ENCODE measurements at places on chromosomes 3 and 15.

DNA sequence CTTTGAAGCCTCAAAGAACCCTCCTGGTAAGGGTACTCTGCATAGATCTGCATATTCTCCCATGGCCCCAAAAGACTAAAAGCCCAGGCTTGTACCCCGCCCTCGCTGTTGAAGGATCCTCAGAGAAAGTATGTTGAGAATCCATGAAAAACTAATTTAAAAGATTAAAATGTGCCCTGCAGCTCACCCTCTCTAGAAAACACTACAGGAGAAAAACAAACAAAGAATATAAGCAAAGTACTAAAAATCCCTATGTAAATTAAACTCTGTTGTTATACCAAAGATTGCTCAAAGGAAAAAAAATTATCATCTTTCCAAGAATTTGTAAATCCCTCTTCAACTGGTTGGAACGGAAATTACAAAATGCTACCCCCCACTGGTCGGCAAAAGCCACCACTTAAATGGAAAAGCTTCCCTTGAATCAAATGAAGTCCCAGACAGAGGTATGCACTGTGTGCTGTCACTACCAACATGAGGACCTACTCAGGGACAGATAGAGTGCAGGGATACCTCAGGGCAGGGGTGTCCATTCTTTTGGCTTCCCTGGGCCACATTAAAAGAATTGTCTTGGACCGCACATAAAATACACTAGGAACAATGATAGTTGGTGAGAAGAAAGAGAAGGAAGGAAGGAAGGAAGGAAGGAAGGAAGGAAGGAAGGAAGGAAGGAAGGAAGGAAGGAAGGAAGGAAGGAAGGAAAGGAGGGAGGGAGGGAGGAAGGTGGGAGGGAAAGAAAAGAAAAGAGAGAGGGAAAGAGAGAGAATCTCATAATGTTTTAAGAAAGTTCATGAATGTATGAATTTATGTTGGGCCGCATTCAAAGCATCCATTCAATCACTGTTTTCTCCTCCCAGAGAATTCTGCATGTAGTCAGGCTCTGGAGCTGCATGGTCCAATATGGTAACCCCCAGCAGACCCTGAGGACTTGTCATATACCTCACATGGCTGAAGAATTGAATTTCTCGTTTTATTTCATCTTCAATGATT, 88.1 kb downstream of the MAGI1 start:
- no peak for DNase-seq

DNA sequence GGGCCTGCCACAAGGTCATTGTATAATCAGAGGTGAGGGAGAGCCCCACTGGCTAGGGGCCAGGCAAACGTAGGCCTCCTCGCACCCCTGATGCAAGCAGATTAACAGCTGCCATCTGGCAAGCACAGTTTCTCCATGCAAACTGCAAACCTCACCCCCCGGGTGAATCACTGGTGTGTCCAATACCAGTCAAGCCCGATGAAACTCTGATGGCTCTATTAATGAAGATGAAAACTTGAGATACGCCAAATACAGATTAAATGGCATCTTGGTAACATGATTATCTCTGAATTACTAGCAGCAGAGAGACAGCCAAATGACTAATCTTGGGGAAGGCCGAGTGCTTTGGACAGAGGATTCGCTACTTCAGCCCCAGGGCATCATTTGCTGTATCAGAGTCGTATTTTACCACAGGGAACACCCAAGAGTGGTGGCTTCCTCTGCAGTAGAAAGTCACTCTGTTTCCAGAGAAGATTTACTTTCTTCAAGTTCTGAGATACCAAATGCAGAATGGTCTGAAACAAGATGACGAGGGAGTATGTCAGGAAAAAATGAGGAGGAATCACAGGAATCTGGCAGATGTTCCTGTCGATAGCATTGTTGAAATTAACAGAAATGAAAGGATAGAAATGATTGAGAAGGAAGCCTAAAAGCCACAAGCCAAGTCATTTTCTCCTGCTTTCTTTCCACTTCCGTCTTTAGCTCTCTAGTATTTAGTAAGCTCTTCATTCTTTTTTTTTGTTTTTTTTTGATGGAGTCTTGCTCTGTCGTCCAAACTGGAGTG, 96.2 kb upstream of the NR2F2 start:
- no peak for DNase-seq

DNA sequence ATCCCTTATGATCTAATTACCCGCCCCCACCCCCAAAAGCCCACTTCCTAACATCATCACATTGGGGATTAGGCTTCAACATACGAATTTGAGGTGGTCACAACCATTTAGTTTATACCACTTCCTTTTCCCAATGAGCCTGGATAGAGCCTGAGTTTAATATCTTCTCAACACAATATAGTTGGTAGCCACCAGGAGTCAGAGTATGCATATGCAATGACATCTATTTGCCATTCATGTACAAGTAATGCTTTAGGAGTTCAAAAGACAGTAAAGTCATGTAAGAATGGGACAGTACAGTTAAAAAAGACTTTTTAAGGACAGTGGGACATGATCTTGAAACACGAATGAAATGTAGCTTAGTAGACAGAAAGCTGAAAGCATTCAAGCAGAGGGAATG, 172.4 kb downstream of the DCLK3 start:
- DNase-seq: no peak

DNA sequence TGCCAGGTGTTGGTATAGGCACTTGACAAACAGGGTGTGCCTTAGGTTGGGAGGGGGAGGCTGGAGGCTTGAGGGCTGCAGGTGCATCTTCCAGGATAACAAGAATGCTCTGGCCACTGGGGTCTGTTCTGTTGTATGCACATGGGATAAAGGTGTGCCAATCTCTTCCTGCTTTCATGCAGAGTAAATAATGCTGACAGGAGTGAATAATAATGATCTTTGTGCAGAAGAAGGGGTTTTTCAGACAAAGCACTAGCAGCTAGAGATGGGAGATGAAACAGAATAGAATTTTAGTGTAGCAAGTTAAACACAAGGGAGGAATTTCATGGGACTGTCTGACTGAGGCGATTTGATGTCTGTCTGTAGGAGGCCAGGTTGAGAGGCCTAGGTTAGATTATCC, 1.9 kb upstream of the ROPN1 start:
- no peak for DNase-seq

GRCh38 chr3:119240591-119241434, at the start of gene B4GALT4:
Gene B4GALT4, minus strand, starts transcription at chr3:119240878. Its CDS starts 10,779 bp downstream, at chr3:119230099.
- peak; percentile 34 for DNase-seq

DNA sequence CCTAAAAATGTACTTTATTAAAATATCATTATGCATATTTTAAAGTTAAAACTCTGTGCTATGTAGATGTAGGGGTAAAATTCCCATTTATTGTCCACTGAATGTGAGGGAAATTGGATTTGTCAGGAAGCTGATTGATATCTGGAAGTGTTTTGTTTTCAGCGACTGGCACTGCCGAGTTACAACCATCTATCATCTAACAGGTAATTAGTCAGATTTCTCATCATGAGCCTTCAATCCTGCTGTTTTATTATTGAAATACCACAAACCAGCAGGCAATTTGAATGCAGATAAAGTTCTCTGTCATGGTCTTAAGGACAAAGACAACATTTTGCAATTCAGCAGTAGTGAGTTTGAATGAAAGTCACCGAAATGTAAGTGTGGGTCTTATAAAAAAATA, 40.5 kb downstream of the ZIC1 start:
- DNase-seq: no peak

- no peak for DNase-seq
Observed at GRCh38 chr3:70947579-70947978, 635.1 kb upstream of the MDFIC2 start.

GRCh38 chr3:141812586-141812985, 49.4 kb downstream of the GRK7 start:
- no peak for DNase-seq

DNA sequence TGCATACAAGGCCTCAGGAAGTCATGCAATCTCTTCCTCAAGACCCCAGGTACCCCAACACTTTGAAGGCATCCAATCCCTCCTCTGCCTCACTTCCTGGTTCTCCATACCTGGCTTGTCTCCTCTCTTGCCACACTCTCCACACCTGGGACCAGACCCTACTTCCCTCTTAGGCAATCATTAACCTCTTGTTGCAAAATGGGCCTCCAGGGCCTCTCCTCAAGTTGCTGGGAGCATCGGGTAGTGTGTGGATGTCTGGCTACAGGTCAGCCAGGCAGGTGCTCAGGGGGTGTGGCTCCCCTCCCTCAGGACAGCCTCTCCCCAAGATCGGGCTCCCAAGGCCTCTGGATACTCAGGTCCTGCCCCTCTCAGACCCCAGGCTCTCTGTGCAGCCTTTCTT, 8.6 kb downstream of the PLA2G4E start:
- no peak for DNase-seq

- DNase-seq: no peak
Observed at GRCh38 chr3:61605589-61606175, 44.3 kb downstream of the PTPRG start.

GRCh38 chr3:11716573-11717290, 73.0 kb upstream of the VGLL4 start:
- no peak for DNase-seq

DNA sequence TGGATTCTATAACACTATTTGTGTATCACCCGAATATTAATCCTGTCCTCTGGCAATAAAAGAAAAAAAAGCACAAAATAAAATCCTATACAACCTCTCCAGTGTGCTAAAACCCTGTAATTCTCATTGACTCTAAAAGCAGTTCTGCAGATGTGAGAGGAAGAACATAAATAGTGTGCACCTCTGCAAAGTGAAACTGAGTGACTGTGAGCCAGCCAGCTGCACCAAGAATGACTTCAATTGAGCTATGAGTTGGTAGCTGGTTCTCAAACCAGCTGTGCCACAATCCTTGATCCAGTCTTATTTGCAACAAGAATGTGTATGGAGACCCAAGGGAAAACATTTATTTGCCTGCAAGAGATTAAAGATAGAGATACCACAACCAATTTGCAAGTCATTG, 31.2 kb upstream of the COL8A1 start:
- DNase-seq: no peak

- DNase-seq: no peak
Observed at GRCh38 chr3:184791171-184791570, 20.8 kb upstream of the VPS8 start.

DNA sequence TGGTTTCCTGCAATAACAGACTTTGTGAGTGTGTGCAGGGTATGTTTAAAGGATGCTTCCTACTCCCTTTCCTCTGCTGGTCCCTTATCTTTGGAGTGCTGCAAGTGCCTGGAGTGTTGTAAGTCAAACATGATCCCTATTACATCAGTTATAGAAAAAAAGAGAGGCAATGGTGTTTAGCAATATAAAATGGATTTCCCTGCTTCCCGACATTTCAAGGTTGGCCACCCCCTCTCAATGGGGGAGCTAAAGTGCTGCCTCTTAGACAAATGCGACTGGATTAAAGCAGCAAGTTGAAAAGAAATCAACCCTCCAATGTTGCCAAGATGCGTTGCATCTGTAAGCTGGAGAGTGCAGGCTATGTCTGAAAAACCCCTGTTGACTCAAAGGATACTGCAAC, 203.1 kb upstream of the WNT5A start:
- no peak for DNase-seq

DNA sequence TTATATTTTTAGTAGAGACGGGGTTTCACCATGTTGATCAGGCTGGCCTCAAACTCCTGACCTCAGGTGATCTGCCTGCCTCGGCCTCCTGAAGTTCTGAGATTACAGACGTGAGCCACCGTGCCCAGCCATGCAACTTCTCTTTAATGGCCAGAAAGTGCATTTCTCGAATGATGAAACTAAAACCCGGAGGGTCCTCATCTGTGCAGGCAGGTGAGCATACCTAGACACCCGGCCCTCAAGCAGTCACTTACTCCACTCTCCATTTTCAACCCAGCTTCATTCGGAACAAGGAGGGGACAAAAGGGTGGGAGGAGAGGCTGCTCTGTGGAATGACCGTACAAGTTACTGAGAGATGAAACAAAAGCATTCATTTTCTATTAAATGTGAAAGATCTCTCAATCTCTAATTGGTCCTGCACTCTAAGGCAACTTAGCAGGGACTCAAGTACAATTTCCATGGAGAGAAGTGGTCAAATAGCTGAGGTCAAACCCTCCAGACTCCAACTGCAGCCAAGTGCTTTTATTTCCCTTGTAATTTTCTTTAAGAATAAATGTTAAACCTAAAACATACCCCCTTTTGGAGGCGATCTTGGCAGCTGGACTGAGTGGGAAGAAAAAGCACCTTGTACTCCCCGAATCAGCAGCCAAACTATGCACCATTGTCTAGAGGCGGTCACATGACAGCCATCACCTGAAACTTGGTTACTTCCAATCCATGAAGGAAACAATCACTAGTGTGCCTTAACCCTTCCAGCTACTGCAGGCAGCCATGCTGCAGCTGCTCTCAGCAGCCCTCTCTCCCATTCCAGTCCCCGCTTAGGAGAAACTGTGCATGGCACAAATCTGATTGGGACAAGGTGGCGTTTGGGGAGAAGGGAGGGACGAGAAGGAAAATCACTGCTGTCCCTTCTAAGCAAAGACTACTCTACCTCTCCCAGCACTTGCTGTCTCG, 62.2 kb downstream of the VGLL4 start:
- DNase-seq: no peak

DNA sequence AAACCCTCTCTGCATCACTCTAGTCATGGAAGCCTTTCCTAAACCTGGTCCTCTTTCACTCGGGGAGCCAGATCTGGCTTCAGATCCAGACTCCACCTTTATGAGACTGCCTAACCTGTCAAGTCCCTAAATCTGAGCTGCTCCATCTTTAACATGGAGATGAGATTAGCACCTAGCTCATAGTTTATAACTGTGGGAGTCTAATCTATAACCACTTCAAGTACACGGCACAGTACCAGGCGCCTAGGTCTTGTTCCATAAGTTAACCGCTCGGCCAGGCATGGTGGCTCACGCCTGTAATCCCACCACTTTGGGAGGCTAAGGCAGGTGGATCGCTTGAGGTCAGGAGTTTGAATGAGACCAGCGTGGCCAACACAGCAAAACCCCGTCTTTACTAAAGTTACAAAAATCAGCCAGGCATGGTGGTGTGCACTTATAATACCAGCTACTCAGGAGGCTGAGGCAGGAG, 30.3 kb downstream of the TPM1 start:
- no peak for DNase-seq

DNA sequence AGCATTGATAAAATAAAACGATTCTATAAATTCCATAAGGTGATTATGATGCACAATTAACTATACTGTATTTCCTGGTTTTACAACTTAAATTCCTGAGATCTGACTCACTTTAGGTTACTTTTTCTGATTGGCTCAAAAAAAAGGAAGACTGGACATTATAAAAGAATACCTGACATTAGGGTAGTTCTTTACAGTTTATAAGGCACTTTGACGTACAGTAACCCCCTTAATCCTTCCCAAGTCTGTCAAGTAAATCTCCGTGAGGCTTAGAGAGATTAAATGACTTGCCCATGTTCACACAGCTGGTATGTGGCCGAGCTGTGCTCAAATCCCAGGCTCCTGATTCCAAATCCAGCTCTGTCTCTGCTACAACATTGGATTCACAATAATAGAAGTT, 1.0 kb upstream of the SLTM start:
- DNase-seq: no peak

DNA sequence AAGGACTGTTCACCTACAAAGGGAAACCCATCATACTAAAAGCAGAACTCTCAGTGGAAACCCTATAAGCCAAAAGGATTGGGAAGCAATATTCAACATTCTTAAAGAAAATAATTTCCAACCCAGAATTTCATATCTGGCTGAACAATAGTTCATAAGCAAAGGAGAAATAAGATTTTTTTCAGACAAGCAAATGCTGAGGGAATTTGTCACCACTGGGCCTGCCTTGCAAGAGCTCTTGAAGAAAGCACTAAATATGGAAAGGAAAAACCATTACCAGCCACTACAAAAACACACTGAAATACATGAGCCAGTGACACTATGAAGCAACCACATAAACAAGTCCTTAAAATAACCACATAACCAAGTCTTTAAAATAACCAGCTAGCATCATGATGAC, 28.9 kb upstream of the DCBLD2 start:
- no peak for DNase-seq
